ENCODE measurements at places on chromosomes 2 and 18.

GRCh38 chr2:6866275-6866671, 566 bp upstream of the CMPK2 start:
- DNase-seq: no peak

- DNase-seq: no peak
Measured at GRCh38 chr18:68793951-68794350, 3.9 kb upstream of the CCDC102B start.

DNA sequence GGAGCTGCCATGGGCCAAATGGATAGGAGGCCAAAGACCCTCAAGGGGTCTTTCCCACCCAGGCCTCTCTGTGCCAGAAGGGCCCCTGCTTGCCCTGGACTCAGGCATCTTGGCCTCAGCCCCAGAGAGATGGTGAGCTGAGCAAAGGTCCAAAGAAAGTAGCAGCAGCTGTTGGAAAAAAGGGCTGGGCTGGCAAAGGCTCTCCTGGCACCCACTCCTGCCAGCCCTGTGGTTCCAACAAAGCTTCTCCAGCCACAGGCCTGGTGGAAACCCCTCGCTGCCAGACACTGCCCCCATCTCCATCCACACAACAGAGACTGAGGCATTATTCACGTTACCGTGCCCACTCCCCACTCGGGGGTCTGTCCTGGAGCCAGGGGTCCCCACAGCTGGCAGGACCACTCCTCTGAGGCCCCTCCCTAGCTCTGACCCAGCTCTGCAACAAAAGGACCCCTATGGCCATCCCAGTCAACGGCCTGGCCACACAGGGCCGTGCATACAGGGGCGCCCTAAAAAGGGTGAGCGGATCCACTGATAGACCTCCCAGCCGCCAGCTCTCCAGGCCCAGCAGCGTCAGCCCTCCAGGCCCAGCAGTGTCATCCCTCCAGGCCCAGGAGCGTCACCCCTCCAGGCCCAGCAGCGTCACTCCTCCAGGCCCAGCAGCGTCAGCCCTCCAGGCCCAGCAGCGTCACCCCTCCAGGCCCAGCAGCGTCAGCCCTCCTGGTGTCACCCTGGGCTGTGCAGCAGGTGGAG, 10.1 kb downstream of the BIN1 start:
- no peak for DNase-seq

DNA sequence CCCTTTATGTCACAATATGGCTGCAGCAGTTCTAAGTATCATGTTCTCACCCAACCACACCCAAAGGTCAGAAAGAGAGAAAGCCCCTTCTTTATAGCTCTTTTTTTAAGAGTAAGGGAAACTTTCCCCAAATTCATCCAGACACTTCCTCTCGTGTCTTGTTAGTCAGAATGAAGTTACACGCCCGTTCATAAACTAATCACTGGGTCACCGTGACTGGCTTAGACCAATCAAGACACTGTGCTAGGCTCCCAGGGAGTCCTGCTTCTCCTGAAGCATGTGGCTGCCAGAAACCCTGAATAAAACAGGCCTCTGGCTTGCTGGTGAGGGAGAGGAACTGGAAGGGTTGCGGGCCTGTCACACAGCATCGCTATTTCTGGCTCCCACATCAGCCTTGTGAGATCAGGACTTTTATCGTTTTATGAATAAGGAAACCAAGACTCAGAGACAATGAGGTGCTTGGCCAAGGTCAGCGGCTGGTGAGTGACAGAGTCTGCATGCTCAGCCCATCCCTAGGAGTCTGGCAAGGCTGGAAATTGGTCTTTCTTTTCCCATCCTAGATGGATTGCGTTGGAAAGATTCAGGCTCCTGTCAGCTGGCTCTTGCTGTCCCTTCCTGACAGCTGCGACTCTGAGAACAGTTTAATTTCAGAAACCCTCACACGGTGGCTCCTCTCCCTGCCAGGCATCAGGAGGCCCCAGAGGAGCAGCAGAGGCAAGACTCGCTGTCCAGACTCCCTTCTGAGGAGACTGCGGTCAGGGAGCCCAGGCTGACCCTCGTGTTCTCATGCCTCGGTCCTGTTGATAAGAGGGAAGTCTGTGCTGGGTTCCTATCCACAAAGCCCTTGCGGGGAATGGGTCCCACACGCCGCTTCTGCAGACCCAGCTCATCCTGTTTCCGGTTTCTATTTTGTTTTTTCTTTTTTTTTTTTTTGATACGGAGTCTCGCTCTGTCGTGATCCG, 104.5 kb upstream of the TAF1B start:
- no peak for DNase-seq

GRCh38 chr2:232439758-232440135, 16.2 kb upstream of the ALPI start:
- DNase-seq: no peak
